ENCODE measurements at places on chromosomes 12 and 14.
A peak's percentile ranks its signal among the peaks of the same experiment; 100 is the strongest.

- no peak for DNase-seq
Measured at GRCh38 chr14:88914956-88915355, 90.5 kb downstream of the TTC8 start.

GRCh38 chr12:124387528-124387911, 92.6 kb downstream of the RFLNA start:
- no peak for DNase-seq

DNA sequence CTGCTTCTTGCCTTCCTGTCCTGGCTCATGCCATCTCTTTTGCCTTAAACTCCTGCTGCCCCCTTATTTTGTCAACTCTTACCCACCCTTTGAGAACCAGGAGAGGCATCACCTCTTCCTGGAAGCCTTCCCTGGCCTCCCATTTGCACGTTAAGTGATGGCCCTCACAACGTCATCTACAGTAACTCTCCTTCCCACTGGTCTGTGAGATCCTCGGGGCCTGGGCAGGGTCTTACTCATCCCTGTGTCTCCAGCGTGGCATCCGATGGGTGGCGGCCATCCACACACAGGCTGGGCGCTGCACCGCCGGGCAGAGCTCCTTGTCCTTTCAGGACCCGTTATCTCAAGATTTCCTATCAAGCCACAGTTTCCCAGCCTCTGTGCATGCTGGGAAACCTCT, 16.8 kb upstream of the CACNA2D4 start:
- no peak for DNase-seq

GRCh38 chr12:47236109-47236714, 156.5 kb upstream of the AMIGO2 start:
- no peak for DNase-seq

- DNase-seq: no peak
Measured at GRCh38 chr14:76713121-76713520, 48.1 kb upstream of the VASH1 start.

GRCh38 chr12:69916544-69917235, 91.7 kb downstream of the MYRFL start:
- DNase-seq: no peak

GRCh38 chr14:32432813-32433538, 103.9 kb downstream of the AKAP6 start:
- no peak for DNase-seq

DNA sequence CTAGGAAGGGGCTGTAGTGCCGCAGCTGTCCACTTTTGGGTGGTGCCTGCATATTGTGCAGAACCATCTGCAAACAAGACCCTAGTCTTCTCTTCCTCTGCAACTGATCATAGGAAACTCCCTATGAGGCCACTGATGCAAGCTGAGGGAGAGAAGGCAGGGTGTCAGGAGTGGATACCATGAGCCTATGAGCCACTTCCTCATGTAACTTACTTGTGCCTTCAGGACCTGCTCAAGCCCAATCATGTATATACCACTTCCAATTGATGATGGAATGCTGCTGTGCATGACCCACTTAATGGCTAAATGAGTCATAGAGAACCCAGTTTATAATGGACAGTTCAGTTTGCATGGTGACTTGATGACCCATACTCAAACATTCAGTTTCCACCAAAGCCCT, 107.9 kb downstream of the ALG10B start:
- DNase-seq: no peak

GRCh38 chr14:50647282-50647681, 20.8 kb downstream of the SAV1 start:
- DNase-seq: no peak

DNA sequence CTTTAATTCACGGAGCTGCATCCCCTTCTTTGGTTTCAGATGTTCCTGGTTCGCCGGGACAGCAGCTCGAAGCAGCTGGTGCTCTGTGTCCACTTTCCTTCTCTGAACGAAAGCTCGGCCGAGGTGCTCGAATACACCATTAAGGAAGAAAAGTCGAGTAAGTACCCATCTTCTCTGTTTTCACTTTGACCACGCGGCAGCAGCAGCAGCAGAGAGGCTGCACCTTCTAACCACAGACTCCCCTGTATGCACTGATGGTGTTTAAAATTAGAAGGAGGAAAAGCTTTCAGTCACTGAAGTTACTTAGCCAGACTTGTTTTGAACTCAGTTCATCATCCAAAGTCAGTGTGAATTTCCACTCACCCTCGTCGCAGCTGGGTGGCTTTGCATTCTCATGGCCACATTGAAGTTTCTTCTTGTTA, 63.8 kb downstream of the RIN3 start:
- DNase-seq: no peak

- DNase-seq: no peak
Measured at GRCh38 chr14:64880221-64881121, 764 bp upstream of the SPTB start.

- peak; percentile 78 for DNase-seq
Measured at GRCh38 chr12:67364228-67364627, 95.1 kb downstream of the CAND1 start.

DNA sequence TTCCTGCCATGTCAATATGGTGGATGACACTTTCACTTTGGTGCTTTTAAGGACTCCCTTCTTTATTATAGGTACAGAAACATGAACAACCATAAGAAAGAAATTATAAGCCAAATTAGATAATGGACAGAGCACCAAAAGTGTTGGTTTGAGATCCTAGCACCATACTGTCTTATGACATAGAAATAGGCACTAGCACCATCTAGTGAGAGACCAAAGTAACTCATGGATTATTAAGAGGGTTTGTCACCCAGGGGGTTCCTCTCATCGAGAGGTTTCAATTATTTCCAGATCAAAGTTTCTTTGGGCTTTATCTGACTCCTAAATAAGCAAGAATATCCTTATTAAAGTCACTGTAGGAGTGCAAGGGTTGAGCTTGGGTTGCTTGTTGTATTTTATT, 153.0 kb upstream of the DIO2 start:
- no peak for DNase-seq

GRCh38 chr14:22613736-22614239, 15.7 kb downstream of the ABHD4 start:
- no peak for DNase-seq

GRCh38 chr12:111440631-111441030, 34.9 kb downstream of the SH2B3 start:
- no peak for DNase-seq

GRCh38 chr12:27534765-27535161, 10.8 kb downstream of the PPFIBP1 start:
- no peak for DNase-seq

- no peak for DNase-seq
Measured at GRCh38 chr12:3389986-3390385, 101.0 kb upstream of the PRMT8 start.

DNA sequence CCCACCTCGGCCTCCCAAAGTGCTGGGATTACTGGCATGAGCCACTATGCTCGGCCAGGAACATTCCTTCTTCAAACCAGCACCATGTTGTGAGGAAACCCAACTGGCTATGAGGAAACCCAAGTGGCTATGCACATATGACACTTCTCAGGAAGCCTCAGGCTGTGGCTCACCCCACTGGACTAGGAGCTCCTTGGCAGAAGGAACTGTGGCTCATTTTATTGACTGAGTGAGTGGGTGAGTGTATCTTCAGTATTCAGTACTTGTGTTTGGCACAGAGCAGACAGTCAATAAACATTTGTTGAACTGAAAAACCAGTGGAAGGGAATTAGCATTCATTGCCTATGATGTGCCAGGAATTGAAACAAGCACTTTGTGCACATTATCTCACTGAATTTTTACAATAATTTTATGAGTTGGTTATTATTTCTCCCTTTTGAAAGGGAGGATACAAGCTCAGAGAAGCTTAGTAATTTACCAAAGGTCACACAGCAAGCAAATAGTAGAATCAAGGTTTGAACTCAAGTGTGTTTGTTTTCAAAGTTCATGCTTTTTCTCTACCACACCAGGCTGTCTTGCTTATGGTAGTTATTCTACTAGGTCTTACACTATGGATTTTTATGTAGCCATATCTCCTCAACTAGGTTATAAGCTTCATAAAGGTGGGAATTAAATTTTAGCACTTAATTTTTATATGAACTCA, 121.6 kb downstream of the VEZT start:
- no peak for DNase-seq

DNA sequence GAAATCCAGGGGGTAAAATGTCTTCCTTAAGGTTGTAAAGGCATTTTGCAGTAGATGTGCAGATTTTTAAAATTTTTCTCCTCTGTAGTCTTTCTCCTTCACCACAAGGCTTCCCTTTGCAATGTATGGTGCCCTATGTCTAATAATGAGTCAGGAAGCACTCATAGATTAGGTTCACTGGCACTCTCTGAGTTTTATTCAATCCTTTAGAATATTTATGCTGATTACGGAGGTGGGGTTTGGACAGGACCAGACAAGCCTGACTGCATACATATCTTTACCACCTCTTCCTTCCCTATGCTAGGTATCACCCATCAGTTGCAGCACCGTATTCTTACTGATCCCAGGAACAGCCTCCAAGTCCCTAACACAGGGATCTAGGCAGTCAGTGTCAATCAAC, 99.5 kb downstream of the NEDD1 start:
- DNase-seq: no peak

DNA sequence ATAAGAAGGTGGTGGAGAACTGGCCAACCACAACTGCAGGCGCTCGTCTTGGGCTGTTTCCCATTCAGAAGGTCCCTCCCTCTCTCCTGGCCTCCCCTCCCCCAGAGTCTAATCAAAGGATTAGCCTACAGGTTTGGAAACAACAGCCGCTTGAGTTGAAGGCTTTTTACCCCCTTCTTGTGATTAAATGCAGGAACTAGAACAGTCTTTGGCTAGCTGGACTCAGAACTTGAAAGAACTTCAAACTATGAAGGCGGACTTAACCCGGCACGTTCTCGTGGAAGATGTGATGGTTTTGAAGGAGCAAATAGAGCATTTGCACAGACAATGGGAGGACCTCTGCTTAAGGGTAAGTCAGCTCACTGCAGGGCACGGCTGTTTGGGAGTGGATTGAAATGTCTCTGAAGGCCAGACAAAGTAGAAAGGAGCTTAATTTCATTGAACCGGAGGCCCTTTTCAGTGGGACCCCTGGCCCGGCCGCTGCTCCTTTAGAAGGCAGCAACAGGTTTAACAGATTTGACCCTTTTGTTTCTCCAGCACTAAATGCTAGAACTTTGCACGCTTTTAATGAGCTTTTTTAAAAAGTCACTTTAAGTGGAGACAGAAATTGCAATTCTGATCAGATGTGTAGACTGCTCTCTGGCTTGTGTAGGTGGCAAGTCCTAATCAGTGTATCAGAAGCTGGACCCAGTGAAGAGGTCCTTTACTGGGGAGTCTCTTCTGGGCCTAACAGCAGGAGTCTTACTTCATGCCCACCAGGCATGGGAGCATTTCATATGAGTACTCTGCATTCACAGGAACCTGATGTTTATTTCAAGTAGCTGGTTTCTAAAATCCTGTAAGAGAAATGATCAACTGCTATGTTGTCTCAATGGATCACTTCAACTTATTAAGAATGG, 107.7 kb downstream of the ESR2 start:
- no peak for DNase-seq

All from NCI-H446 treated with DMSO at 0.1 percent for 48 hours (cell line).